ENCODE measurements at places on chromosomes 11 and 22.

DNA sequence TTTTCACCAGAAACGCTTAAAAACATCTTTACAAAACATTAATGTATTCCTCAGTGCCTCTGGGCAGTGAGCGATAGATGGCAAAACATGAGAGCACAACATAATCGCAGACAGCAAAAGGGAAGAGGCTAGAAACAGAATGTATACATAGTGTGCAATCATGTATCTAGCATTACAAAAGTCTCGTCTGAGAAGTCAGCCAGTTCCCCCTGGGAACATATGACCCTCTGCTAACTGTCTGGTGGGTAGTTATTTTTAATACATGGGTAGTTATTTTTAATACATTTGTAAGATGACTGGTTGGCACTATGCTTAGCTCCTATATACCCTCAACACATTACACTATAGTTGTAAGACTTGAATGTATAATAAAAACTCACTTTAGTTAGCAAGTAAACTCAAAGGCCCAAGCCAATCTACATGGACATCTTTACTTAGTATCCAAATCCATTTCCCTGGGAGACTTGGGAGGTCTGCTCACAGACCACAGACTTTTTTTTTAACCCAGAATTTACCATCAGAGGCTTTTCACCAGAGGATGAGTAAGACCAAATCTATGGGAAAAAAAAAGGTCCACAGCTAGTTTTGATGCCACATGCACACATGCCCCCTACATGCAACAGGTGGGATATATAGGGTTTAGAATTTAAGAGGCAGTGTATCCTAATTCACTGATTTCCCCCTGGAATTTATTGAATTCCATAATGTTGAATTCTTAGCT lies 71.7 kb downstream of the AMBRA1 start:
- no peak for DNase-seq
- H3K4me3 ChIP-seq, result no peak overlapping the region
- no peaks in the 10 kb centered on the region for H3K36me3 ChIP-seq
- H3K4me1 ChIP-seq, result peaks cover 6% of the 10 kb centered on the region
- H3K27ac ChIP-seq, result no peak overlapping the region

DNA sequence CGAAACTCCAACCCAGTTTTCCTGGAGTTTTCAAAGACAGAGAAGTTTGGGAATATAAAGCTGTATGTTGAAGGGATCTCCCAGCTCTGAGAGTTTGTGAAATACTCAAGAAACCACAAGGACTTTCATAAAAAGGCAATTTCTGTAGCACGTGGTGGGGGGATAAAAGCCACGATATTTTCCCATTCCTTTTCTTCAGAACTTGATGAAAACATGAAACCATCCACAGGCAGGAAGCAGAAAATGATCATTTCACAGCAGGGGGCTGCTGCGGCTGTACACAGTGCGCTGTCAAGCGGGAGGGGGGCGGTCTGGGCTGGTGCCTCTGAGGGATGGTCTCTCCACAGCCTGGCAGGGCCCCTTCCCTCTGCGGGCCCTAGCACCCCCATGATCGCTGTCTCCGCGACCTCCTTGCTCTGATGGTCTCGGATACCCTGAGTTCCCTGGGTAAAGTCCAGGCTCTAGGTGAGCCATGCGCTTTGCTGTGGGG lies 423.2 kb downstream of the MN1 start:
- no peaks in the 10 kb centered on the region for H3K4me1 ChIP-seq
- H3K27ac ChIP-seq, result peak overlapping the region; percentile 24
- H3K4me3 ChIP-seq, result no peak overlapping the region
- H3K36me3 ChIP-seq, result no peaks in the 10 kb centered on the region
- no peaks in the 10 kb centered on the region for H3K27me3 ChIP-seq
- DNase-seq, result no peak

- H3K27ac ChIP-seq, result peak overlapping the region; percentile 86
- H3K36me3 ChIP-seq, result no peaks in the 10 kb centered on the region
- no peaks in the 10 kb centered on the region for H3K27me3 ChIP-seq
- no peaks in the 10 kb centered on the region for H3K4me1 ChIP-seq
- DNase-seq, result no peak
- peak overlapping the region; percentile 28 for H3K4me3 ChIP-seq
Observed at GRCh38 chr11:73761403-73761945, 600 bp upstream of the RAB6A start.

DNA sequence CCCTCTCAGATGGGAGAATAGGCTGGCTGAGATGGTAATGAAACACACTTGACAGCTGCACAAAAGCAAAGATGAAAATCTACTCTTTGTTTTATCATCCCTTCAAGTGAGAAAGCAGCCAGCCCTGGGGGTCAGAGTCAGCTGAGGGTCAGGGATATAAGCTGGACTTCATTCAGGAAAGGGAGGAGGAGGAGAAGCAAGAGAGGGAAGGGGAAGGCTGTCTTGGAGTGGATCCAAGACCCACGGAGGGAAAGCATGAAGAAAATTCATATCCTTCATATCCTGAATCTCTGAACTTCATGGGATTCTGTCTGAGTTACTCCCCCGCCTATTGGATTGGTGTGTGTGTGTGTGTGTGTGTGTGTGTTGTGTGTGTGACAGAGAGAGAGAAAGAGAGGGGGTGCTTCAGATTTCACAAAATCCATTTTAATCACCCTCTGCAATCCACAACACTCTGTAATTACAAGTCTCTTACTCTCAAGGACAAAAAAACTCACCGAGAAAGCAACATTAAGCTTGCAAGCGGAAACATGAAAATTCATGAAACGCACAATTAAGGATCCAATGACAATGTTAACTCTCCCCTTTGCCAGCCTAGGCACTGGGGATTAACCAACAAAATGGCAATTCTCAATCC lies 327.7 kb downstream of the TENM4 start:
- no peaks in the 10 kb centered on the region for H3K36me3 ChIP-seq
- no peaks in the 10 kb centered on the region for H3K4me1 ChIP-seq
- DNase-seq, result no peak
- H3K27ac ChIP-seq, result no peak overlapping the region
- no peaks in the 10 kb centered on the region for H3K27me3 ChIP-seq

GRCh38 chr11:20931029-20931428 lies 261.6 kb downstream of the NELL1 start:
- DNase-seq, result no peak
- H3K36me3 ChIP-seq, result no peaks in the 10 kb centered on the region
- no peak overlapping the region for H3K4me3 ChIP-seq
- no peaks in the 10 kb centered on the region for H3K4me1 ChIP-seq
- H3K27ac ChIP-seq, result no peak overlapping the region
- no peaks in the 10 kb centered on the region for H3K27me3 ChIP-seq

All from sigmoid colon (tissue), 7 donors.